ENCODE measurements at places on chromosomes 11 and 22. TPM values are rescaled to one million over a fixed set of nuclear protein-coding genes. Genes with fewer than 3 reads are reported as not detected.

Gene DBX1
- not detected for total RNA-seq

Gene DDTL
- not detected for total RNA-seq

DNA sequence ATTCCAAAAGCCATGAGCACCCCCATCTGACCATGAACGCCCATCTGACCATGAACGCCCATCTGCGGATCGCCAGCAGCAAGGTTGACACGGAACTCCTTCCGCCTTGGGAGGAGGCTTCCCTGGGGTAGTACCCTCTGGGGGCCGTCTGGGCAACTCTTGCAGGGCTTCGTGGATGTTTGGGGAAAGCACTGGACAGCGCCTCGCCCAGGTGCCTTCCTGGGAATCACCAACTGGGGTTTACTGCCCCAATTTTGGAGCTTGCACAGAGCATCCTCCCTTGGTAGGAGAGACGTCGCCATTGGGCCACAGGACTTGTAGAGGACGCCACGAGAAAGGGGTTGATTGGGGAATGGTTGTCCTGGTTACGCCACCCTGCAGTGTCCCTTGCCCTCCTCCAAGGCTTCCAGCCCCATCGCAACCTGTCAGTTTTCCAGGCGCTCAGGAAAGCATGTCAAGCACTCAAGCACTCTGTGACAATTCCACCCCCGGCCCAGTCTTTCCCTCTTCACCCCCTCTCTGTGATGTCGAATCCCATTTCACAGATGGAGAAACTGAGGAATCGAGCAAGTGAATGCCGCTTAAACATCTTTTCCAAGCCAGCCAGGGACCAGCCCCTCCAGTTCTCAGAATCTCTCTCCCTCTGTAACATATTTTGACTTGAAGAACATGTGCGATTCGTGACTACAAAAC, 914 bp upstream of the PRDM11 start:
- H3K4me3 ChIP-seq = peak overlapping the region; percentile 83
- H3K4me1 ChIP-seq = peaks cover 27% of the 10 kb centered on the region
- DNase-seq = no peak
- H3K27me3 ChIP-seq = peaks cover 25% of the 10 kb centered on the region

DNA sequence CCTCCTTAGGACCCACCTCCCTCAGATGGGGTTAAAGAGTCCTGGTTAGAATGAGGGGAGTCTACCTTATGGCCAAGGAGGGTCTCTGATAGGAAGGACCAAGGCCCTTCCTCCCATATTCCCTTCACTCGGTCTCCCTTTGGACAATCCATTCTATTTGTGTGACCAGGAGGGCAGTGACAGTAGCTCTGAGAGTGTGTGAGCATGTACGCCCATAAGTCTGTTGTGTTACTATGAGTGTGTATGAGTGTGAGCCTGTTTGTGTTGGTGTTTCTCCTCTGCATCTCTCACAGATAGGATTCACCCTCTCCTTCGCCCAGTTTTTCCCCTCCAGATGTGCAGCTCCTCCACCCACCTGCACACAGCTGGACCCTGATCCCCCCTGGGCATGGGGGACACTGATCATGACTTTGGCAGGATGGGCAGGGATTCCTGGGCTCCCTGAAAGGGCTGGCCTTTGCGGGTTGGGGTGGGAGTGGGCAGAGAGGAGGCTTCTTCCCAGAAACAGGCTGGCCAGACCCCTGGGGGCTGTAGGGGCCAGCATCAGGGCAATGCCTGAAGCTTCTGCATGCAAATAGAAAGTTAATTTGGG, 14.5 kb downstream of the PHLDB1 start:
- H3K27me3 ChIP-seq = peaks cover 18% of the 10 kb centered on the region
- peak; percentile 29 for DNase-seq
- H3K4me1 ChIP-seq = peaks cover 6% of the 10 kb centered on the region
- no peak overlapping the region for H3K27ac ChIP-seq
- H3K4me3 ChIP-seq = peak overlapping the region; percentile 37

DNA sequence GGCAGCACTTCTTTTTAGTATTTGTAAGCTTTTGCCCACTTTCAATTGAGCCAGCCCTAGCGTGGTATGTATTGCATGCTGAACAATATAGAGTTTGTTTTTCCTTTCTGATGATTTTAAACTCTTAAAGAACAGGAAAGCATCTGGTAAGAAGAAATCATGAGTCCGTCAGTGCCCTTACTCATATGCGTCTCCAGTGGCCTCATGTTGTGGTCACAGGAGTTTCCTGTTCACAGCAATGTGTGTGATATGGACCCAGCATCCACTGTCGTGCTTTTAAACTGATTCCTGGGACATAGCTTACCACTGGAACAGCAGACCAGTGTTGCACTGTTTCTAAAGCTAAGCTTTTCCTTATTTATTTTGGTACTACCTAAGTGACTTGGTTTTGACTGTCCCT, 40.1 kb downstream of the BID start:
- H3K4me1 ChIP-seq = peaks cover 15% of the 10 kb centered on the region
- H3K27me3 ChIP-seq = no peaks in the 10 kb centered on the region
- no peak overlapping the region for H3K4me3 ChIP-seq
- DNase-seq = no peak

- H3K36me3 ChIP-seq = peaks cover 3% of the 10 kb centered on the region
- no peak overlapping the region for H3K4me3 ChIP-seq
- peaks cover 26% of the 10 kb centered on the region for H3K4me1 ChIP-seq
- no peak overlapping the region for H3K27ac ChIP-seq
These were observed 76.0 kb downstream of the PACSIN2 start for GRCh38 chr22:42938976-42939375.

GRCh38 chr11:78370406-78371172, 47.0 kb downstream of the GAB2 start:
- no peaks in the 10 kb centered on the region for H3K4me1 ChIP-seq
- H3K4me3 ChIP-seq = no peak overlapping the region
- no peak for DNase-seq
- no peaks in the 10 kb centered on the region for H3K36me3 ChIP-seq
- H3K27ac ChIP-seq = no peak overlapping the region

All from activated naive CD8-positive, alpha-beta T cell treated with anti-CD3 and anti-CD28 coated beads, Interleukin-2, amount 10 ng/mL, durations not matched to agents 7 days and 5 days (primary cell).